ENCODE measurements at places on chromosomes 7 and 10. TPM values are rescaled to one million over a fixed set of nuclear protein-coding genes. Genes with fewer than 3 reads are reported as not detected.

DNA sequence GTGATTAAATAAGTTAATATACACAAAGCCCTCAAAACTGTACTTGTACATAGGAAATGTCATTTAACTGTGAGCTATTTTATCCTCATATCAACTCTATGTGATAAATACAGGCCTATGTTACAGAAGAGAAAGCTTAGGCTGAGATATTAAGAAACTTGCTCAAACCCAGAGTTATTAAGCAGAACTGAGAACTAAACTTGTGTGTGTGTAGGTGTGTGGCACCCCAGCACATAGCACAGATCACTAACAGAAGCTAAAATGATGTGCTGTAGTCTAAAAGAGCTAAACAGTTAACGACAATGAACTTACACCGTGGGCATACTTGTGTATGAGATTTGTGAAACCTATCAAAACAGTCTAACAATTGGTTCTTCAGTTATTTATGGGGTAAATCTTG is 34.5 kb downstream of the MTPN start:
- DNase-seq: no peak

SFRP5 gene
- 13.6 TPM for total RNA-seq

- no peak for DNase-seq
Observed at GRCh38 chr10:119448628-119449584, 93.6 kb downstream of the RGS10 start.

KLHDC10 gene
- 19.1 TPM for total RNA-seq
